ENCODE measurements at places on chromosomes 3 and 15.
A peak's percentile ranks its signal among the peaks of the same experiment; 100 is the strongest.

- no peak for DNase-seq
These were observed 65.7 kb downstream of the CD47 start for GRCh38 chr3:108025177-108025576.

DNA sequence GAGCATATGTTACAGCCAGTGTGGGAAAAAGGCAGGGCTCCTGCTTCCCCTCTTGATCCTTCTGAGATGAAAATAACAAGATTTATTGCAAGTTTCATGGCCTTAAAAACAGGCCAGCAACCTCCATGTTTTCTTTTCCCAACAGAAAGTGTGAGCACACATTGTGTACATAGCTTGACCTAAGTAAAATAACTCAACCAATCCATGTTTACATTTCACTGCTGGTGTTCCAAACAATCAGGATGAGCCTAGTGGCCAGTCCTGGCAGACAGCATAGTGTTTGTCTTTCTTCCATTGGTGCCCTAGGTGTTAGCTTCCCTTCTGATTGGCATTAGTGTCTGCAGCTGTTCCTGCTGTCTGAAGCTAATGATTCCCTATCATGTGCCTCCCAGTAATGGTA lies 847.7 kb downstream of the EPHA3 start:
- no peak for DNase-seq

DNA sequence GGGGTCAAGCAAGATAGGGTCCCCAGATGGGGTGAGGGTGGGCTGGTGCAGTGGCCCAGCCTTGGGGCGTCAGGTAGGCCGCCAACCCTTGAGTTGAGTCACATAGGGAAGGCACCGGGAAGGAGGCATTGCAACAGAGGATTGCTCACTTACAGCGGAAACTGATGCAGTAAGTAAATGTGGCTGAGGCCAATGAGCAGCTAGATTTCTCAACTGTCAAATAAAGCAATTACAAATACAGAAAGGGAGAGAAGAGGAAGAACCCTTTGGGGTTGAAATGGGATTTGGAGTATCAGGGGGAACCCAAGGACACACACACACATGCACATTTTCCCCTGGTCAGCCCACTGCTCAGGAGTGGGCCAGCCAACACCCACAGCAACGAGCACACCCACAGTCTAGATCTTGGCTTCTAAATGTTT lies 44.0 kb downstream of the CHSY1 start:
- DNase-seq = no peak

GRCh38 chr3:55264919-55265318 lies 222.2 kb downstream of the WNT5A start:
- no peak for DNase-seq

DNA sequence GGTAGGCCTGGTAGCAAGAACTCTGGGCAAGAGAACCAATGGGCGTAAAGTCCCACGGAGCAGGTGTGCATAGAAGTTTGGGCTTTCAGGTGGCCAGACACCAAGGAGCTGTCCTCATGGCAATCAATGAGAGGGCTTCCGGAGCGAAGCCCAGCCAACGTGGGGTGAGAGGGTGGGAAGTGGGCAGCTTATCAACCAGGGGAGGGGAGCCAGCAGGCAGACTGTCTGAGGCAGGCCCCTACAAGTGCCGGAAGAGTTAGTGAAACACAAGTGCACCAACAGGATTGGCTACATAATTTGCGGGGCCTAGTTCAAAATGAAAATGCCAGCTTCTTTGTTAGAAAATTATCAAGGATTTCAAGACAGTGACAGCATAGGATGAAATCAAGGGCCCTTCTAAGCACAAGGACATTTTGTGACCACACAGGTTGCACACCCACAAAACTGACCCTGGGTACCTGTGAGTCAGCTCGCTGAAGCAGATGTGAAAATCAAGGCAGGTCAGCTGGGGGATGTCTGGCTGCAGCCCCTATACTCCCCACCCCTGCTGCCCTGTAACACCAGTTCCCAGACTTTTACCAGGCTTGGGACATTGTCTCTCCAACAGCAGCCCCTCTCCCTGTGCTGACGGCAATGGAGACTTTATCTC lies 102.1 kb upstream of the ETV5 start:
- DNase-seq = no peak

- DNase-seq = no peak
These were observed 1.9 kb downstream of the UQCRC1 start for GRCh38 chr3:48607519-48607918.

DNA sequence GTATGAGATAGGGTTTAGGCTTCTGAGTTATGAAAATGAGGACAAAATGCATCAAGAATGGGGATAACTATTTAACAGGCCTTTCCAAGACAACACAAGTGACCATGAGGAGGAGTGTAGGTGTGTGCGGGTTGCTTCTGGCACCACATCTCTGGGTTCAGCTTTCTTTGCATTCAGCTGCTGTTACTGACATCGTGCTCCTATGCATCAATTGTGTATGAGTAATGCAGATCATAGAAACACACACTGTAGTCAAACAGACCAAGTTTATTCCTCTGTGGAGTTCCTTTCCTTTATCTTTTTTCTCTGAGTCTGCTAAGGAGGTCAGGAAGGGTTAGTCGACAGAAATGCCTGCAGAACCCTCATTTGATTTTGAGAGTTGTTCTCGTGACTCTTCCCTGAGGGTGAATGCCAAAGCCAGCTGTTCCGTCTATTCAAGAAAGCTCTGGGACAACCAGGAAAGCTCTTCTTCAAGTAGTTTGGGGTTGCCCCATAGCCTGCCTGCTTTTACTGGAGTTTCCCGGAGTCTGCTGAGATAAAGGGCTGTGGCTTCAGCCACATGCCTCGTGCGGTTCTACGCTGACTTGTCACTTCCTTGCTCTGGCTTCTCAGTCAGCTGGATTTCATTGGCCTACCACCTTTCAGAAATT lies 136.7 kb upstream of the TLE3 start:
- peak; percentile 11 for DNase-seq

GRCh38 chr3:30679045-30679444 lies 72.6 kb downstream of the TGFBR2 start:
- no peak for DNase-seq

DNA sequence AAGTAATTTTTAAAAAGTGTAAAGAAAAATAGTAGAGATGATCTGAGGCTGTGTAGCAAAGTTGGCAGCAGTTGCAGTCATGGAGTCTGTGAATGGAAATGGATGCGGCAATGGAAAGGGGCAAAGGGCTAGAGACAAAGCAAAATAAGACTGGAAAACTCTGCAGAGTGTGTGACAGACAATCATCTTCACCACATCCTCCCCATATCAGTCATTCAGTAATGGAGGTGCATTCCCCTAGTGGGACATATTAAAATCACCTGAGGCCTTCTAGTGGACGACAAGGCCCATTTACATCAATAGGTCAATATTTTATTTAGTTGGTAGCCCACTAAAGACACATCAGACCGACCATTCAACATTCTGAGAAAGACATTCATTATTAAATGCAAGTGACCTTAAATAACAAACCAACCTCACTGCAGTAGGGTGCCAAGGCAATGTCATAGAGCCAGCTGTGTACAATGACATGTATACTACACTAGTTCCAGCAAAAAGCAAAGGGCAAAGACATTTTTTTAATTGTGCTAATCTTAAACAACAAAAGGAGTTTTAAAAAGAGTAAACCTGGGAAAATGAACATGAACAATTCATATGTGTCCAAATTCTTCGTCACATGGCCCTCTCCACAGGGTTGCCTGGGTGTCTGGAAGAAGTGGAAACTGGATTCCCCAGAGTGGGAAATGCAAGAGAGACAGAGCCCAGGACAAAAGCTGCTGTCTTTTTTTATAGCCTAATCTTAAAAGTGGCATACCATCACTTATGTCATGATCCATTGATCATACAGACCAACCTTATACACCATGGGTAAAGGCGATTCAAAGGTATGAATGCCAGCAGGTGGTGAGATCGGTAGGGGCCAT lies 15.6 kb upstream of the RAP2B start:
- DNase-seq = no peak

DNA sequence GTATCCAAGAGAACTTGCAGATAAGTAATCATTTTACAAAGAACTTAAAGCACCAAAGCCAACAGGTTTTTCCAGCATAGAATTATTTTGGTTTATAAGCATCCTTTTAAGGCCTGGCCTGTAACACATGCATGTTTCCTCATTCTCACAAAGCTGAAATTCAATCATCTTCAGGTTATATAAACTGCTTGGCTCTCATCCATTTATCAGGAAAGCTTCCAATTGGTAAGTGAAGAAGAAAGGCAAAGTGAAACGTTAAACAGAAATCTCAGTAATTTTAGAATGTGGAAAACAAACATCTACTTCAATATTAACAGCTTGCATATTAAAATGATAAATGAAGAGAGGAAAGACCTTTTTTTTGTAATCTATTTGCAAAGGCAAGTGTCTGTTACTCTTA lies 1.6 kb downstream of the SERP1 start:
- DNase-seq = no peak

- no peak for DNase-seq
These were observed 8.1 kb downstream of the PLIN1 start for GRCh38 chr15:89670971-89671560.

GRCh38 chr3:47612178-47612577 lies 33.5 kb upstream of the CSPG5 start:
- no peak for DNase-seq

DNA sequence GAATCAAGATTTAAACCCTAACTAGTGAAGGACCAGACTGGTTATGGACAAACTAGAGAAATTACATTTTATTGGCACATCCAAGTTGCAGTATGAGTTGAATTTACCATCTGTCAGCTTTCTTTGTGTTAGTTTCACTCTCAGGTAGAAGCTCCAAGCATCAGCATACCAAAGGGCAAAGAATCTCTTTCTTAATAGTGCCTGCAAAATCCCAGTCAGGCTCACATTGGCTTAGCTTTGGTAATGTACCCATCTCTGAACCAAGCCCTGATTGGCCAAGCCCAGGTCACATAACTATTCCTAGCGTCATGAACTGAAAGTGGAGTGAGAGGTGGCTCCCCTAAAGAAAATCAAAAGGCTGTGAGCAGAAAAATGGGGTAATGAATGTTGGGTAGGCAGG lies 66.9 kb downstream of the CCNL1 start:
- DNase-seq = peak; percentile 70

DNA sequence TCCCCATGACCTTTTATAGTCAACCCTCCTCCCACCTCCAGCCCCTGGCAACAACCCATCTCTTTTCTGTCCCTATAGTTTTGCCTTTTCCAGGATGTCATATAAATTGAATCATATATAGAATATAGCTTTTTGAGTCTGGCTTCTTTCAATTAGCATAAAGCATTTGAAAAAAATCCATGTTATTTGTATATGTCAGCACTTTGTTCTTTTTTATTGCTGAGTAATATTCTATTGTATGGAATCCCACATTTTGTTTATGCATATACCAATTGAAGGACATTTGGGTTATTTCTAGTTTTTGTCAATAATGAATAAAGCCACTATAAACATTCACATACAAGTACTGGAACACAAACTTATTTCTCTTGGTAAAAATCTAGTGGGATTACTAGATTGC lies 58.0 kb upstream of the SSR3 start:
- no peak for DNase-seq

GRCh38 chr15:100517846-100518245 lies 10.9 kb downstream of the CERS3 start:
- no peak for DNase-seq

GRCh38 chr3:100033903-100034471 lies 80.3 kb downstream of the FILIP1L start:
- no peak for DNase-seq

GRCh38 chr3:44996556-44996969 lies 20.5 kb downstream of the EXOSC7 start:
- DNase-seq = no peak

DNA sequence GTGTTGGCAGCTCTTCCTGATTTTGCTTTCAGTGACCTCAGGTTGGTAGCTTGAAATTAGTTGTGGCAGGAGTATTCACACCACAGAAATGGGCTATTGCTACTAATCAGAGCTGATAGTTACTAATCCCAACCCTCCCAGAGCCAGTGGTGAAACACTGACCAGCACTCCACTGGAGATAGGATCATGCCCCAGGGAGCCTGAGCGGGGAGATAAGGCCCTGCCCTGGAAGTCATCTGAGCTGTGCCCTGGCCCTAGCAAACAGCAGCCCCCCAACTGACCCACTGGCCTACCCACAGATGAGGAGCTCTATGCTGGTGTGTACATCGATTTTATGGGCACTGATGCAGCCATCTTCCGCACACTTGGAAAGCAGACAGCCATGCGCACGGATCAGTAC lies 9.4 kb upstream of the GNAT1 start:
- DNase-seq = no peak

- no peak for DNase-seq
These were observed 35.5 kb downstream of the ANKDD1A start for GRCh38 chr15:64947211-64947610.

- no peak for DNase-seq
These were observed 144.9 kb downstream of the MEGF11 start for GRCh38 chr15:66108483-66109265.

DNA sequence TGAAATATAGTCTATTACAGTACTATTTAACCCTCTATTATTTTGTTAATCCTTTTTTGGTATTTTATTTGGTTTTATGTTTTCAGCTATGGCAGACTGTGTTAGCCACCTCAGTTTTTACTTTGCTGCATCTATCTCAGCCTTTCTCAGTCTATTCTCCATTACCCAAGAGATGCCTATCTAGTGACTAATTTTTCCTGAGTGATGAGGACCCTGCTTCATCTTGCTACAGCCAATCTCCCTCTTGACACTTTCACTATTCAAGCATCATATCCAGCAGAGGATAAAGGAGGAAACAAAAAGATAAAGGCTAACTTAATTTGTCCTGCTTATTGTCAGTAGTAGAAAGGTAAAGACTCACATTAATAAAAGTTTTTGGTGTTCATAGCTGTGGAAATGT lies 141.8 kb upstream of the NECTIN3 start:
- no peak for DNase-seq

- no peak for DNase-seq
These were observed 285.0 kb downstream of the SQOR start for GRCh38 chr15:45919806-45920205.

DNA sequence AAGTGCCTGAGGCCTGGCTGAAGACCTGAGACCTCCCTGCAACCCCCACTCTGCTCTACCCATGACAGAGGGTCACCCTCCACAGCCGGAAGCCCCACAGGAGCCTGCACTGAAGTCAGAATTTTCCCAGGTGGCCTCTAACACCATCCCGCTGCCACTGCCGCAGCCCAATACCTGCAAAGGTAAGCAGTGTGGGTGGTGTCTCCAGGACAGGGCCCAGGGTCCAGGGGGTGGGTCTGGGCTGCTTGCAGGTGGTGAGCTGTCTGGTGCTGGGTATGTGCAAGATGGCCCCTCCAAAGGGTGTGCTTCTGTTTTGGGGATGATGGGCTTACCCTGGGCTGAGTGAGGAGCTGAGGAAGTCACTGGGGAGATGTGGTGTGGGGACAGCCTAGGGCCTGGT lies 69.9 kb downstream of the FBLN2 start:
- no peak for DNase-seq

DNA sequence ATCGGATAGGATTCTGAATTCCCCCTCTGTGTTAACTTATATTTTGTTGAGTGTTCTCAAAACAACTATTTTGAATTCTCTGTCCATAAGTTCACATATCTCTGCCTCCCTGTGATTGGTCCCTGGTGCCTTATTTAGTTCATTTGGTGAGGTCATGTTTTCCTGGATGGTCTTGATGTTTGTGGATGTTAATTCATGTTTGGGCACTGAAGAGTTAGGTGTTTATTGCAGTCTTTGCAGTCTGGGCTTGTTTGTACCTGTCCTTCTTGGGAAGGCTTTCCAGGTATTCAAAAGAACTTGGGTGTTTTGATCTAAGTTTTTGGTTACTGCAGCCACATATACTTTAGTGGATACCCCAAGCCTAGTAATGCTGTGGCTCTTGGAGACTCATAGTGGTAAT lies 23.3 kb downstream of the PLSCR2 start:
- DNase-seq = no peak

GRCh38 chr3:46214751-46215352 lies 6.7 kb upstream of the CCR1 start:
- peak; percentile 27 for DNase-seq

Data from activated CD4-positive, alpha-beta T cell treated with anti-CD3 and anti-CD28 coated beads, Interleukin-2, Interleukin-4, amounts not matched to agents 100 ng/mL and 50 ng/mL, durations not matched to agents 16 hours and 8 hours (primary cell).